ENCODE measurements at places on chromosomes 5 and 9.

DNA sequence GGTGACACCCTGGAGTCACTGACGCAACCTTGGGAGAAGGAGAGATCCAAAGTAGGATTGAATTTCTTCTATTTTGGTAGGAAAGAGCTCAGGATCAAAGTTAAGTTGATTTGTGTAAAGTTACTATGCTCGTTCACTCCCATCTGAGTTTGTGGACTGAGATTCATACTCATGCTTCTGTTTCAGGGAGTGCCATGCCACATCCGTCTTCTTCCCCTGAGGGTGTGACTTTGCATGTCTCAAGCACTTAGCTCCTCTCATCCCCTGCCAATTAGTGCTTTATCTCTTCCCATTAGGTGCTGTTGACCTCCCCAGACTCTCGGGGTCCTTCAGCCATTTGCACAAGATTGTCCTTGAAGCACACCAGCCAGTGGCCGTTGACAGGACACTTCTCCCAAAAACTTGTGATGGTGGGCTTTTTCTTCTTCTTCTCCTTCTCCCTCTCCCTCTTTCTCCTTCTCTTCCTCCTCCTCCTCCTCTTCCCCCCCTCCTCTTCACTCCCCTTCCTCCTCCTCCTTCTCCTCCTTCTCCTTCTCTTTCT lies 232.2 kb upstream of the KLF4 start:
- DNase-seq: no peak

GRCh38 chr9:16245756-16246440 lies 624.6 kb downstream of the BNC2 start:
- no peak for DNase-seq

DNA sequence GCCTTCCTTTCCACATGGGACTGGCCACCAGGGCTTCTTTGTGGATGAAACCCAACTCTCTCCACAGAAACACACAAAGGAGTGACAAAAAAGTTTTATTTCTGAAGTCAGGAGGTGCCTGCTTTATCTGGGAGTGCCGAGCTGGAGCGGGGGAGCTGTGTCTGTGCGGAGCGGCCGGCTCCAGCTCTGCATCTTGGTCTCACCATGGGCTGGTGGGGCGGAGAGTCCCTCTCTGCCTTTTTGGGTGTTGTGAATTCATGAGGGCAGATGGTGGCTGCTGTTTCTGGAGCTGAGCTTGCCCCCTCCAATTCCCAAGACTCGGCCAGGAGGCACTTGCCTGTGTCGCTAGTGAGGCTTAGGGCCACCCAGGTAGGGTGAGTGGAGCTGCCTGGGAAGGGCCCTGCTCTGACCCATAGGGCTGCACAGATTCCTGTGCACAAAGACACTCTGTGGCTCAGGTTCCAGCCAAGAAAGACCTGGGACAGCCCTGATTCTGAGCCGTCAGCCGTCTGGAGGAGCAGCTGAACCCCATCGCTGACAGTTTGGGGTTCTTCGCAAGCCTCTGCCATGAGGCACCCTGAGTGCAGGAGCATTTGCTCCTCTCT lies 1.4 kb downstream of the DBH start:
- DNase-seq: no peak

GRCh38 chr5:109880907-109881685 lies 191.4 kb downstream of the MAN2A1 start:
- DNase-seq: no peak

- no peak for DNase-seq
Measured at GRCh38 chr9:91953718-91954117, 3.7 kb upstream of the ROR2 start.

GRCh38 chr9:91844701-91845291 lies 105.2 kb downstream of the ROR2 start:
- DNase-seq: no peak

DNA sequence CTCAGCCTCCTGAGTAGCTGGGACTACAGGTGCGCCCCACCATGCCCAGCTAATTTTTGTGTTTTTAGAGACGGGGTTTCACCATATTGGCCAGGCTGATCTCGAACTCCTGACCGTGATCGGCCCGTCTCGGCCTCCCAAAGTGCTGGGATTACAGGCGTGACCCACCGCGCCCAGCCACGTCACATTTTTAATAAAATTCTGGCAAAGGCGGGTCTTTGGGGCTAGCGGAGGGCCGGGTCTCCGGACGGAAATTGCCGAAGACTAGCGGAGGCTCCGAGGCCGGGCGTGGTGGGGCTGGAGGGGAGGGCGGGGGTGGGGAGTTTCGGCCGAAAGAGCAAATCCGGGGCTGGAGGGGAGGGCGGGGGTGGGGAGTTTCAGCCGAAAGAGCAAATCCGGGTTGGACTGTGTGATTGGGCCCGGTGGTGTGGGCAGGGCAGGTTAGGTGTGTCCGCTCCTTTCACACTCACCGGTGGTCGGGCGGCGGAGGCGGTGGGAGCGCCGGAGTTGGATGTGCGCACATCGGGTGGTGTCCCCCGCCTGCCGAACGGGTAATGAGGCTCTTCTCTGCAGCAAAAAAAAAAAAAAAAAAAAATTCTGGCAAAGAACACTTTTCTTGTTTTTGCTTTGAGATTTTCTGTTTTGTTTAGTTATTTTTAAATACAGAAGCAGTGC lies 27.1 kb downstream of the RUFY1 start:
- no peak for DNase-seq

GRCh38 chr5:109588281-109589035 lies 101.3 kb upstream of the MAN2A1 start:
- DNase-seq: no peak

DNA sequence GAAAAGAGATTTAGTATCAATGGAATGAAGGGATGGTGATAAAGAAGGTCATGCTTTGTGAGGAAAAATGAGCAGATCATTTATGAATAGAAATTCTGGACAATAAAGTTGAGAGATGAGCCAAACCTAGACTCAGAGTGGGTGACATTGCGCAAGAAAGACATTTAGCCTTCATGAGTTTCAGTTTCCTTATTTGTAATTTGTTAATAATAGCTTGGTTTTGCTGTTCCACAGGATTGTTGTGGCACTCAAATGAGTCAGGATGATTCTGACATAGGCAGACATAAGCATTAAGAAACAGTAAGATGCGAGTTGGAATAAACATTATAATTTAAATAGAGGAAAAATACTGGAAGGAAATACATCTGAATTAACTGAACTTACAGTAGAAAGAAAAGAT lies 34.8 kb downstream of the ITGA2 start:
- no peak for DNase-seq

DNA sequence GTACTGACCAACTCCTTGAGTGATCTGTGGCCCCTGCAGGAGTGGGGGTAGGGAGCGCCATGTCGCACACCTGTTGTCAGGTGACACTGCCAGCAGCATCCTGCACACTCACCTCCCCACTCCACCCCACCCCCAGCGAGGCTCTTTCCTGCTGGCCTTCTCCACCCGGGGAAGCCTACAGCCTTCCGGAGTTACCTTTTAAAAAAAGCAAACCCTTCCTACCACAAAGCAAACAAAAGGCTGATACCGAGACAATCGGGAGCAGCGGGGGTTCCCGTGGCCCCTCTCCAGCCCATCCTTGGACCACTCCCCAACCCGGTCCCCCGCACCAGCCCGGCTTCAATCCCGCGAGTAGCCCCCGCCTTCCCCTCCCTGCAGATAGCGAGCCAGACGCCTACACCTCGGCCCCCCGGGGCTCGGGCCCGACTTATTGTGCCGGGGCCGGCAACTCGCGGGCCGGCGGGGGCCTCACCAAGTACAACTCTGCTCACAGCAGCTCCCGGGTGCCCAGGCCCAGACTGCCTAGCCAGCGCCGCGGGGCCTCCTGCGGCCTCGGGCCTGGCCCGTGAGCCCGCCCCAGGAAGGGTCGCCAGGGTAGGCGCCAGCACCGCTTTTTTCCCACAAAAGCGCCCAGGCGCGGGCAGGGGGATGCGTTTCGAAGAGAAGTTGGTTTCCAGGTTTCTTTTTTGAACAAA lies 724 bp downstream of the MACROH2A1 start:
- DNase-seq: no peak

DNA sequence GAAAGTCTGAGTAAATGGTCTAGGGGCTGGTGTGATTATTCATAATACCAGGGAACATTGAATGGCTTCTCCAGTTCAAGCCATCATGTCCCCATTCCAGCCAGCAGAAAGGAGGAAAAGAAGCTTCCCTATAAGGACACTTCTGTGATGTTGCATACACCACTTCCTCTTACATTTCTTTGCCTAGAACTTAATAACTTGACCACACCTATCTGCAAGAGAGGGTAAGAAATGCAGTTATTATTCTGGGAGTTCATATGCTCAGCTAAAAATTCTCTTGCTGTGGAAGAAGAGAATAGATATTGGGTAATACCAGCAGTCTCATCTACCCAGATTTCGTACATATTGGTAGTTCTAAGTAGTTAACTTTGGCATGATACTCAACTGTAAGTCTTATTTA lies 166.1 kb downstream of the SLC28A3 start:
- DNase-seq: no peak

GRCh38 chr5:148913493-148913892 lies 87.1 kb downstream of the ADRB2 start:
- DNase-seq: no peak

DNA sequence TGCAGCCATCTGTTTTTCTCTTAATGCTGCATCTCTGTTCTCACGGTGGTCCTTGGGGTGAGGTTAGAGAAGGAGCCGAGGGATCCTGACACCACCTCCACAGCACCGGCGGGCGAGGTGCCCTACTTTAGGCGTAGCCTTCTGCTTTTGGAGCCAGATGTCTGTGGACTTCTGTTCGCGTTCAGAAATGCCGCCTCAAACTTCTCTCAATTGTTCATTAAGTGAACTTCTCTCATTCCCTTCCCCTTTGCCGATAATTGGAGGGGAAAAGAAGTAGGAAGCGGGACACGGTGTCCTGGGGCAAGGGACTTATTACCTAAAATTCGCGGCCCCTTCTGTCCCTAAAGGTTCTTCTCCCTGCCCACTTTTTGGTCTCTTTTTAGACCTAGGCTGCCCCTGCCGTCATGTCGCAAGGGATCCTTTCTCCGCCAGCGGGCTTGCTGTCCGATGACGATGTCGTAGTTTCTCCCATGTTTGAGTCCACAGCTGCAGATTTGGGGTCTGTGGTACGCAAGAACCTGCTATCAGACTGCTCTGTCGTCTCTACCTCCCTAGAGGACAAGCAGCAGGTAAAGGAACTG lies 455 bp downstream of the KIF20A start:
- no peak for DNase-seq

DNA sequence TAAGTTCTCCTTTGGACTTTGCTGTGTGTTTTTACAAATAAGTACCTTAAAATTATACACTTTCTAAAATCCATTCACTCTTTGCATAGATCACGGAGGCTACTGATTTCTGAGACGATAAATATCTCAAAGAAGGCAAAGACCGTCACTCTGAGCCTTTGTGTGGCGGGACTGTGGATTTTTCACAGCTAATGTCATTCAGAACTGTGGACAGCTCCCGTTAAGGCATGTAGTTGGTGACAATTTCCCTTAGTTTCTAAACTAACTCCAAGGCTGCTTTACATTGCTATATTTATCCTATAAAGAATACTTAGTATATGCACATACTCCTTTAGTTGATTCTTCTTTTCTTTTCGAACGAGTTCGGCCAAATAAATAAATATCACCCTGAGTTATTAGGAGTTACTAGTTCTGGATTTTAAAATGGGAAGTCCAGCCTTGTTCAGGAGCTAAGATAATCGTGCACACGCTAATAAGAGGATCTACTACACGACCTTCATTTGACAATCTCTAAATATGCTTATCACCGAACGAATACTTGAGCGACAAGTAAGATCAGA lies 1.8 kb downstream of the HCN1 start:
- DNase-seq: no peak

DNA sequence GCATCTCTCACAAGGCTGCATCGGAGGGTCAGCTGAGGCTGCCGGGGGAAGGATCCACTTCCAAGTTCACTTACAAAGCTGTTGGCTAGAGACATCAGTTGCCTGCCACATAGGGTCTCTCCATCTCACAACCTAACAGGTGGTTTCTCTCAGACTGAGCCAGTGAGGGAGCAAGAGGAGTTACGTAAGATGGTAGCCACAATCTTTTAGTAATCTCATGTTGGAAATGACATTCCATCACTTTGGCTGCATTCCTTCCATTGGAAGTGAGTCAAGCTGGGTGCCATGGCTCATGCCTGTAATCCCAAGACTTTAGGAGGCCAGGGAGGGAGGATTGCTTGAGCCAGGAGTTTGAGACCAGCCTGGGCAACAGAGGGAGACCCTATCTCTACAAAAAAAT lies 7.4 kb upstream of the GRK6 start:
- no peak for DNase-seq

GRCh38 chr5:174872271-174872670 lies 147.9 kb downstream of the MSX2 start:
- no peak for DNase-seq

DNA sequence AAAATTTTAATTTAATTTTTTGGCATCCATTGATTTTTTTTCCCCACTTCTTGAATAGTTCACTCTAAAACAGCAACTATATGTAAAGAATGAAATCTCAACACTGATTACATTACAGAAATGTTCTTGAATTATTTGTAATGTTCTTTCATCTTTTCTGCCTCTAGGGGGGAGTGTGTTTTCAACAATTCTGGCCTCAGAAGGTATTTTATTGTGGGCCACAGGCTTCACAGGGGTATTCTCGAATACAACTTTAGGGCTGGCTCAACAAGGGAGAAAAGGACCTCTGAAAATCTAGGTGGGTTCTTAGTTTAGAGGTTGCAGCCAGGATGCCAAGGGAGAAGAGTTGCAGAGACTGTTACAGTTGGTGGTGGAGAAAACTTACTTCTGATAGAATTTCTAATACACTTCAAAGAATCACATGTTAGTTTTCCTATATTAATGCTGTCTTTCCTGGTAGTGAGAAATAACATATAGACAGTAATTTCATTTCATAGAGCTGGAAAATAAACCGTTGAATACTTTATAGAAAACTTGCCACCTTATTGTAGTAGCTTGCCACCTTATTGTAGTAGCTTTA lies 3.6 kb upstream of the NPR3 start:
- DNase-seq: no peak

DNA sequence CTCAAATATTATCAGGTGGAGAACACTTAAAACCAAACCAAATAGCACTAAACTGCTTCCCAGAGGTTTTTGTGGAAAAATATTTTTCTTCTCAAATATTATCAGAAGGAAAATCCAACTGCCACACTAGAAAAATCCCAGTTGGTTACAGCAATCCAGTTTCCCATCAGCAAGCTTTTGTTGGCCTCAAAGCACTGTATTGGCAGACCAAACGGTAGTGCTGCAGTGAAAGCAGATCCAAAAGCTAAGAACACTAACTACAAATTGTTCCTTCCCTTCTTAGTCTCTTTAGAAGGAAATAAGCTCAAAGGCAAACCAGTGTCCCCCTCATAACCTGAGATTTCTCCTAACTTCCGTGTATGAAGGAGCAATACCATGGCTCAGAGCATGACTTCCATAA lies 105.3 kb downstream of the TRIM36 start:
- no peak for DNase-seq

GRCh38 chr9:297104-297972 lies 82.7 kb downstream of the DOCK8 start:
- DNase-seq: no peak

GRCh38 chr9:89678396-89679015 lies 73.7 kb downstream of the GADD45G start:
- DNase-seq: no peak

- DNase-seq: no peak
Measured at GRCh38 chr9:133576875-133577736, 32.1 kb downstream of the FAM163B start.

GRCh38 chr5:110631236-110631635 lies 95.2 kb downstream of the TMEM232 start:
- DNase-seq: no peak
